Activated CD4-positive, alpha-beta T cell treated with anti-CD3 and anti-CD28 coated beads, Interleukin-2, Interleukin-6, amounts not matched to agents 100 ng/mL and 50 ng/mL, durations not matched to agents 16 hours and 8 hours (primary cell): ENCODE measurements at places on chromosomes 5 and 9.

DNA sequence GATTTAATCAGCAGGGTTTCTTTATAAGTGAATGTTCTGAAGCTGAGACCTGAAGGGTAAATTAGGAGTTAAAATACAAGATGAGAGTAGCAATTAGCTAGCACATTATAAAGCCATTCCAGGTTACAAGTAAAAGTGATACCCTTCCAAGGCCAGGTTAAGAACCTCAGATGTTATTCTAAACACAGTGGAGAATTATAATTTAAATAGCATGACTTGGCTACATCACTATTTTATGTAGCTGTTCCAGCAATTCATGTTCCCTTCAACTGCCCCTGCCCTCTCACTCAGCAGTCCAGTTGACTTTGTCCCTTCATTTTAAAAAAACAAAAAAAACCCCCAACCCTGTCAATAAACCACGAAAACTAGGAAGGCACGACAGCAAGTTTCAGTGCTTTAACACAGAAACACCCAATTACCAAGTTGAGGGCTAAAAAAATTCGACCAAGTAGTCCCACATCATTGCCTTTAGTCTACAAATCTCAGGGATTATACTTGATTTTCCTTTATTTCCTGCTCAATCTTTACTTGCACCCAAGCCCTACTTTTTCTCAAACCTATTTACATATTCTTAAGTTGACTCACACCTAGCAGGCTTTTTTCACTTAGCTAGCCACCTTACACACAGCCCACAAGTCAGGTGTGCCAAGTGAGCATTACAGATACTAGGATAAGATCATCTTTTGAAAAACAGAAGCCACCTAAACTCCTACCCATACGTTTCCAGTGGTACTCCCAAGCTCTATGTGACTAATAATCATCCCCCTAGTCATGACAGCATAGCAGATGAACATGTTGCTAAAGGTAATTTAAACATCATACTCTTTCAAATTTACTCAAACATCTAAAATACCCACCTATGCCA is 3.4 kb downstream of the RPL37 start:
- DNase-seq: peak; percentile 59

GRCh38 chr5:36261186-36261585 is 19.5 kb upstream of the NADK2 start:
- no peak for DNase-seq

GRCh38 chr9:81858657-81859430 is 69.4 kb upstream of the SPATA31D4 start:
- no peak for DNase-seq

DNA sequence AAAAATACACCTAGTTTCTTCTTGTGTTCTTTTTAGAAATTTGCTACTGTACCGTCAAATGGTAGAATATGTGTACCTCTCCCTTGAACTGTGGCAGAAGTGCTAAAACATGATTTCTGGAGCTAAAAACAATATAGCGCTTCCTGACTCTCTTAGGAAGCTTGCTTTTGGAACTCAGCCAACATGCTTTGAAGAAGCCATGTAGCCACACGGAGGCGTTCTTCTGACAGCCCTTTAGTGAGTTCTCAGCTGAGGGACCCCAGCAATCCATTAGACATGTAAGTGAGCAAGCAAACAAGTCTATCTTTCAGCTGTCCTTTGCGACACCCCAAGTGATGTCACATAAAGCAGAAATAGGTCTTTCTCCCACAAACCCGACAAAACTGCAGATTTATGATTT is 917.0 kb downstream of the CDH9 start:
- DNase-seq: no peak

DNA sequence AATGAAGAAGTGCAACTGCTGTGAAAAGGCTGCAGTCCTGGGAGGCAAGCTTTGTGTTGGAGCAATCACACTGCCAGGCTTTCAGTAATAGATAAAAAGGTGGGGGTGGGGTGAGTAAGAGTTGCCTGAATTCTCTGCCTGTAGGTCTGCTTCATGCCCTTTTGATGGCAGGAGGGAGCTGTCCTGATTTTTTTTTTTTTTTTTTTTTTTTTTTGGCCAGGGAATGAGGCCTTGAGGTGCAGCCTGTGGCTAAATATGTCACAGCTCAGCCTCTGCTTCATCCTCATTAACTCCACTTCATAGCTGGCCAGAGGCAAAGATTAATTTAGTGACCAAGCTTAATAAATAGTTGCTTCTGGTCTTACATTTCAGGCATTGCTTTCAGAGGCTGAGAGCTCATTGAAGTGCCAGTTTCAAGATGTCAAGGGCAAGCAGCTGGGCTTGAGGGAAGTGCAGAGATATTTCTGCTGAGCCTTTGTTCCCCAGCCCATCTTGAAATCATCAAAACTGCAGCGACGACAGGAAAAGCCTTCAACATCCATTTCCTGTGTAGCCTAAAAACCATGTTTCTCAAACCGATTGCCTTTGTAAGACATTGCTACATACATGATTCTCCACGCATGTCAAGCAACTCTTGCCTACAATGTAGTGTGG is 134.7 kb downstream of the MACIR start:
- no peak for DNase-seq

- peak; percentile 41 for DNase-seq
Observed at GRCh38 chr5:14946815-14947620, 75.4 kb upstream of the ANKH start.

DNA sequence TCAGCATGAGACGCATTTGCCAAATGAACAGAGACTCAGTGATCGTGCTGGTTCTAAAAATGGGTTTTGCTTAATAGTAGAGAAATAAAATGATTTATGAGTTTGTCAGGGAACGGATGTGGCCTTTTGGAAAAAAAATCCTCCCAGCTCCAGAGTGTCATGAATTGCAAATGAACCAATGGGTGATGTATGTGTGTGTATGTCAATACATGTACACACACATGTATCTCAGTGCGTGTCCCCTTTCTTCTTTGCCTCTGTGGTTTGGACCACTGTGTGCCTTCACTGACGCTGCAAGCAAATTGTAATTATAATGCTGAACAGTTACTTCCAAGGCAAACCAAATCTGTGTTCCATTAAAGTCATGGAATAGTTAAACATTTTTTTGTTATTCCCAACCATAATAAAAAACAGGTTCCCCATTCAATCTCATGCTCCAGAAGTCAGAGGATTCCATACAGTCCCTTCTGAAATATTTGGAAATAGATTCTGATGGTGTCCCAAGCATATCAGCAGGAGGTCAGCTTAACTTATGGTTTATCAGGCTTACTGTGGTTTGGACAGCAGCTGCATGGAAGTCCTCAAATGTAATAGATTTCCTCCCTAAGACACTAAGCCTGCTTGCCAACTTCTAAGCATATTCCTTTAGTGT is 630.5 kb downstream of the ACTL7B start:
- no peak for DNase-seq

GRCh38 chr5:93161661-93162654 is 419.1 kb downstream of the NR2F1-AS1 start:
- DNase-seq: no peak

DNA sequence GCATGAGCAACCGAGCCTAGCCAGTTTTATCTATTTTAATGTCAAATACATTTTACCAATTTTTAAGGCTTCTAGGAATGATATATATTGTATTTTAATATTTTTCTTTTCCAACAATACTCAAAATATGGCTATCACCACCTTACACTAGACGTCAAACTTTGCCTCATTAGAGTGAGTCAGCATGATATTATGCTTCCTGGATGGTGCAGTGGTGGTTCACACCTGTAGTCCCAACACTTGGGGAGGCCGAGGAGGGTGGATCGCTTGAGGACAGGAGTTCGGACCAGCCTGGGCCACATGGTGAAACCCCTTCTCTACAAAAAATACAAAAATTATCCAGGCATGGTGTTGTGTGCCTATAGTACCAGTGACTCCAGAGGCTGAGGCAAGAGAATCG is 7.3 kb upstream of the CDC14B start:
- no peak for DNase-seq

- DNase-seq: no peak
Observed at GRCh38 chr9:113566712-113567071, 103.2 kb downstream of the RGS3 start.

DNA sequence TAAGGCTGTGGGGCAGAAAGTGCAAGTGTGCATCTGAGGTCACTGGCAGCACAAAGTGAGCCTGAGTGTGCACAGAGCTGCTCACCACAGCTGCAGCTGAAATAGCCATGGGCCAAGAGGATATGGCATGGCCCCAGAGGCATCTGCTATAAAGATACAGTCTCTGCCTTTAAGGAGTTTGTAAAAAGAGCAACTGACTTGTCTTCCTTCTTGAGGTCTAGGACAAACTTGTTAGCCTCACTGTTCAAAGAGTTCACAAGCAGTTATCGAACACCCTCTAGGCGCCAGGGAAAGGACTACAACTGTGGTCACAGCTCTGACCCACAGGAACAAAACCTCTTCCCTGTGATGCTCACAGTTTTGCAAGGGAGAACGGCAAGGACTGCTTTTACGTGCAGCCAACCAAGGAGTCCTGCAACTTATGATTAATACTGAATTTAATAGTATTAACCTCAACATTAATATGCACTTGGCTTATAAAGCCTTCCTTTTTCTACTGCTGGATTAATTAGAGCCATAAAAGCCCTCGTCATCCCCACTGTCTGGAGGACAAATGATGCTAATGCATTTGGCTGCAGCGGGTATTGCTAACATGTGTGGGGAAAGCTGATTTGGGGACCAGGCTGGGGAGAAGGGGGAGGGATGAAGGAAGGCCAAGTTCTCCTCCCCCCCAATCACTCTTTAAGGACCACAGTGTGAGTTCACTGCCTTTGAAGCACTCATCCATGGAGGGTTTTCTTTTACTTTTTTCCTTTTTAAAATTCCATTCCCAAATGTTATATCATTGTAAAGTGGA is 189.8 kb upstream of the TRIM32 start:
- DNase-seq: no peak

DNA sequence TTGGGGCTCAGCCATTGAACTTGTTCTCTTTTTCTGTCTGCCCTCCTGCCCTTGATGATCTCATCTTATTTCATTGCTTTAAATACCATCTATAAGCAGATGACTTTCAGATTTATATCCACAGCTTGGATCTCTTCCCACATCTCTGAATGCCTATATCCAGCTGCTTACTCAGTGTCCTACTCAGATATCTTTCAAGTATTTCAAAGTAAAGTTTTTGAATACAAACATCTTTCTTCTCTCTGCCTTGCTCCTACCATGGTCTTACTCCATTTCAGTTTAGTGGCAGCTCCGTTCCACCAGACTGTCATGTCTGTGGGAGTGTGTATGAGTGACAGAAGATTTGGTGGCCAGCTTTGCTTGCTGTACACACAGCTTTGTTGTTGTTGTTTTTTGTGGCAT is 59.7 kb downstream of the ERBIN start:
- no peak for DNase-seq

DNA sequence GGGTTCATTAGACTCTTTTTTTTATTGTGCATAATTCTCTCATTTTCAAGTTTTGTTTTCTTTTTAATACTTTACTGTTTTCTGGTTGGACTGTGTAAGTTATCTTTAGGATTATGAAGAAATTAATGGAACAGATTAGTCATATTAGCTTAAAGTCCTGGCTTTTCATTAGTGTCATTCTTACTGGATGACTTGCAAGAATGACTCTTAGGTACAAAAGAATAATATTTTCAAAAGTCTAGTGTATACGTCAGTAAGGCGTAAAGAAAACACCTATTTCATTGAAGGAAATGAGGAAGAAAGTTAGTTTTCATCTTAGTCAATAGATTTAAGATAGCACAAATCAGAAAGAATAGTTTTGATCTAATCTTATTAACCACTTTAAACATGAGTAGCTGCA is 20.4 kb downstream of the UHRF2 start:
- no peak for DNase-seq

- DNase-seq: no peak
Observed at GRCh38 chr5:61053937-61054336, 108.3 kb downstream of the SMIM15 start.

DNA sequence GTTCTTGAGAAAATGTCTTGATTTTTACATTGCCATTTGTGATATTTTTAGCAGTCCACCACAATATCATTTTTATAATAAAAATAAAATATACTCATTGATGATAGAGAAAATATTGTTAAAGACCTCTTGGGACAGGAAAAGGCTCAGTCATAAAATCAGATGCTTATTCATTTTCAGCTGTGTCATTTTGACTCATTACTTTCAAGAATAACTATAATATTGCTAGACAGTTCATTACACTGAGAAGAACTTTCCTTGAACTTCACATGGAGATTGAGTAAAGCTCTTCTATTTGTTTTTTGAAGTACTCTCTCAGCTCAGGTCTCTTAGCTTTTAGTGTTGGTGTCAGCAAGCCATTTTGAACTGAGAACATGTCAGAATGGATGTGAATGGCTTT is 8.5 kb upstream of the MEIKIN start:
- peak; percentile 47 for DNase-seq

DNA sequence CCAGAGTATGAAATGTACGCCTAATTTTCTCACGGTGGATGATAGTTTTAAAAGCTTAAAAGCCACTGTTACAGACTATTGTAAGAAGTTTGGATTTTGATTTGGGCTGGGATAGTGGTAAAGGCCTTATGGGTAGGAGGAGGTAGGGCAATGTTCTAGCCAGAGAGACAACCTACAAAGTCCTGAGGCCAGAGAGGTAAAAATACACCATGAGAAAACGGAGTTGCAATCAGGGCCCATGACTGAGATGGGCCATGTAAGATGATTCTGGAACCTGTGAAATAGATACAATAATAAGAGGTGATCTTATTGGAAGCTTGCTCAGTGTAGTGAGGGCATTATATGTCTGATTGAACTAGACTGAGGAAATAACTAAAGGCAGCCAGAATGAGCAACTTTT is 188.8 kb downstream of the RFX3 start:
- no peak for DNase-seq

DNA sequence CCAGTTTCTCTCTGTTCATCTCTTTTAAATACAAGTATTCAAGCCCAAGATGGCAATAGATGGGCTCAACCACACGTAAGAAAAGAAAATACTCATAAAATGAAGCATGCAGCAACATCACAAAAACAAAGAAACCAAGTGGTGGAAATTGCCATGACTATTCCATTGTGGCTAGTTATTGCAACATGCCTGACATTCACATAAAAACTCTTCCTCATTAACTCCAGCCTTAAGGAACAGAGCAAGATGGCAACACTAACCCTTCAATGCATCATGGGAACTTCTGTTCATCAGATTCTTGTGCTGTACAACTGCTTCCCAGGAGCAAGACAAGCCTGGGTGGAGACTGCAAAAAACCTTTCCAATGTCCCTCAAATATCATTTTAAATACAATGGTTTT is 1.4 kb upstream of the GLIS3 start:
- no peak for DNase-seq
